Activated T-helper 2 cell treated with anti-CD3 and anti-CD28 coated beads, Interferon-gamma antibody, Interleukin-2, Interleukin-4, amounts not matched to agents 10 μg/mL and 5 μg/mL and 100 μg/mL, durations not matched to agents 14 hours and 24 hours and 36 hours (primary cell): ENCODE measurements at places on chromosomes 4 and X.

DNA sequence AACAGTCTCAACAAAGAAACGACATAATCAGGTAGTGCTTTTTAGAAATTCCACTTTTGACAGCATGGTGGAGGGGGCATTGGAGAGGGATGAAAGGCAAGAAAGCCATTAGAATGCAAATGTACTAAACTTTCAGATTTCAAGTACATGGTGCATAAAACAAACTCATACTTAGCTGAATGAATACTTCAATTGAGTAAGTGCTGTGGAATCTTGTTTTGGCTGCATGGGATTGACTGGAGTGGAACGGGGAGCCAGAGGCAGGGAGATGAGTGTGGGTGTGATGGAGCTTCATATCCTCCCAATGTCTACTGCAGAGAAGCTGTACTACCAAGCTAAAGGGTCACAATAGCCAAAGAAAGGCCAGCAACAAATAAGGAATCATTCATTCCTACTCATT is 52.4 kb downstream of the USP46 start:
- DNase-seq, result no peak

DNA sequence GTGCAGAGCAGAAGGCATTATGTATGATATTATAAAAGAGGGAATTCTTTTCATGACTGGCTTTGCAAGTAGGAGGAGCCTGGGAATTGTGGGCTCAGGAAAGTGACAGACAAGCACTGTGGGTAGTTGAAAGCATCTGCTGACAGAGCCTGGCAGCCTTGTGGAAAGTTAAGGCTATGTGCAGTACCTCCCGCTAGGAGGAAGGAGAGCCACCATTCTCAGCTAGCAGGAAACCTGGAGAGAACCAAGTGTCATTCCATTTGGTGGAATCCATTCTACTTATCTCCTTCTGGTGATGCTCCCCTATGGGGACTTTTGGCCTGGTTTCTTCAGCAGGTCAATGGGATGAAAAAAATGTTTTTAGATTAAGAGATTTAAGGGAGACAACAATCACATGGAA is 81.8 kb downstream of the ASB9 start:
- DNase-seq, result no peak

DNA sequence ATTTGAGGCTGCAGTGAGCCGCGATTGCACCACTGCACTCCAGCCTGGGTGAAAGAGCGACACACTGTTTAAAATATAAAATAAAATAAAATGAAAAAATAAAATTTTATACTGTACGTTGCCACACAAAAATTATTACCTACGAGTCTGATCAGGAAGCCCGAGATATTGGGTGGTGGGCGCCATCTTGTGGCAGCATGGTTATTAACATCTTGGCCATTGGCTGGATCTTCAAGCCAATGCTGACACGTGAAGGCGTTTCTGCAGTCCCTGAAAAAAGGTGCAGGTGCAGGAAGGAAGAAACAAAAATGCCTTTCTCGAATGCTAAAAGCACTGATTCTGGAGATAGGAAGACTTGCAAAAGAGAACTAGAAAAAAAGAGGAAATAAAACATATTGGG is 4.9 kb upstream of the TLR8 start:
- DNase-seq, result peak; percentile 44

GRCh38 chr4:34851411-34851810 is 1392.9 kb downstream of the ARAP2 start:
- no peak for DNase-seq

GRCh38 chr4:153232768-153233167 is 28.5 kb downstream of the TRIM2 start:
- DNase-seq, result no peak

- DNase-seq, result no peak
These were observed 19.1 kb upstream of the LAP3 start for GRCh38 chr4:17557880-17558279.

DNA sequence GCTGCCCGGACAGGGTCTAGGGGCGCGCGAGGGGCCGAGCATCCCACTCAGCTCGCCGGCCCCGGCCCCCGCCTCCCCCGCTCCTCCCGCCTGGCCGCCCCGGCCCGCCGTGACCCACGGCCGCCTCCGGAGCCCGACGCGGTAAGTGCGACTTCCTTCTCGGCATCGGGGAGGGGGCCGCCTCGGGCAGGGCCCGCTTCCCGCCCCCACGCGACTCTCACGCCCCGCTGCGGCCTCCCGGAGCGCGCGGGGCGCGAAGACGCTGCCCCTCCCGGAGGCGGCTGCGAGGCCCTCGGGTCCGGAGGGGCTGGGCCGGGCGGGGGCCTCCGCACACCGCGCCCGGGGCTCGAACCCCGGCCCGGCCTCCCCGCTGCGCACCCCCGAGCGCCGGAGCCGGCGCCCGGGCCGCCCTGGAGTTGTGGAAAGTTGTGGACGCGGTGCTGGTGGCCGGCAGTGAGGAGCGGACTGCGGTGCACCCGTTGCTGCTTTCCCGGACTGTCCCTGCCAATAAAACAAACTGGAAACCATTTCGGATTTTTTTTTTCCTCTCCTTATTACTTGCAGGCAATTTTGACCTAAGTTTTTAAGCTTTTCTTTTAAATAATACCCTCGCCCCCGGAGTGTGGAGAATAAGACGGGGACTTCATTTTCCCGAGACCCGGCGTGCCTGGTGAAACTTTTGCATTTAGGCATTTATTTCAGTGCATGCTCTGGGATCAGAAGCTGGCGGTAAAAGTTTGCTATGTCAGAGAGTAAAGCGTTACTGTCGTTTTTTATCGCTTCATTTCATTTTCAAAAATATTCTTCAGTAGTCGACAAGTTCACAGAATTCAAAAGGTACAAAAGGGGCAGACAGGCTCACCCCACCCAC is 13.0 kb upstream of the TMEM156 start:
- DNase-seq, result no peak

DNA sequence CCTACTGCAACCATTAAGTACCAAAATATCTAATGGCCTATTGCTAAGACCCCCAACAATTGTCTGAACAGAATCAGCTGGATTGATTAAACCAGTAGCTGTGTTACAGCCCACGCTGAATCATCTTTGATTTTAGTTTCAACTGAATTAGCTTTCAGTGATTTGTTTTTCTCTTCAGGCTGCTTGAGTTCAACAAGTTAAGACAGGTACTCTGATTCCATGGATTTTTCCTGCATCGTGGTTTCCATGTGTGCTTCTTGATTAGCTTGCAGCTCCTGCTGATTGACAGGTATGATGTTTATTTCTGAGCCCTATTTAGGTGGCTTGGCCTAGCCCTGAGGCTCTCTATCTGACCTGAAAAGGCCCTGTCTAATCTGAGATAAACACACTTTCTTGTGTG is 91.3 kb downstream of the GUCY2F start:
- DNase-seq, result no peak

- no peak for DNase-seq
These were observed 24.4 kb upstream of the CORIN start for GRCh38 chr4:47862297-47862696.

- no peak for DNase-seq
These were observed 2.4 kb downstream of the ANKRD50 start for GRCh38 chr4:124710015-124710741.

DNA sequence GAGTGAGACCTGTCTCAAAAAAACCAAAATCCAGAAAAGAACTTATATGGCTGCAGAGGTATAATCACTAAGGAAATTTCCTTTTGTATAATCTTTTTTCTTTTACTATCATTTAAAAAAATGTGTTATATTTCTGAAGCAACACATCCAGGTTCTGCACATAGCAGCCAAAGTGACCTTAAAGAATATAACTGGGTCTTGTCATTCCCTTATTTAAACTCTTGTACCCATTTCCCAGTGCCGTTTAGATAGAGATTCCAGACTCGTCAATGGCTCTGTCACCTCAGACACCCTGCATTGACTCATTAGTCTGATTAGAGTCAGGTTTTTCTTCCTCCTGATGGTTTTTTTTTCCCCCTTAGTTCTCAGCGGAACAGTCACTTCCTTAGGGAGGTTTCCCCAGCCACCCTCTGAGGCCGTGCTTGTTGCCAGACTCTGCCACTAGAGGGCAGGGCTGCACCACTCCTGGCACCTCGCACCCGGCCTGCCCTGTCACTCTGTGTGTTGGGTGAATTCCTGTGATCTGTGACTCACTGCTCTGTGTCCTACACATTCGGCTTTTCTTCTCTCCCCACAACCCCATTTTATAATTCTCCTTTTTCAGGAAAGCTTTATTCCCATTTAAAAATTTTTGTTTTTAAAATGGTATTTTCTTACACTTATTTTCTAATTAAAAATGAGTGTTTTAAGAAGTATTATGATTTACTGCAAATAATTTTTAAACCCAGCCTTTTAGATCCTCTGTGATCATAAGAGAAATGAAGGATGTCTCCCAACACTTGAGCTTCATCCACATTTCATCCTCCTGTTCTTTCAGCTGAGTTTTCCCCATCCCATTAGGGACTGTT is 32.1 kb downstream of the HTT start:
- DNase-seq, result peak; percentile 77

DNA sequence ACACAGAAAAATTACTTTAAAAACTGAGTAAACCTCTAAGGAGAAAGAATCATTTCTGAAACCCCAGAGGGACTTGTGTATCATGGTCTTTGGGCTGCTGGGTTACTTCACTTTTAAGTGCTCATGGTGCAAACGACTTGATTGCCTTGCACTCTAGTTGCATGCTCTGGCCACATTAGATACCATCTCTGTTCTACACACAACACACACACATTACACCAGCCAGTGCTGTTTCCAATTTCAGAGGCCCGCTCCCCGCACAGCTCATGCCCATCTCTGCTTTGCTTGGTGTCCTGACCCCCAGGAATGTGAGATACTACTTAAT is 2.1 kb downstream of the PPP3CA start:
- no peak for DNase-seq

- no peak for DNase-seq
These were observed at the start of gene BGN for GRCh38 chrX:153494541-153495361. Gene BGN (plus strand): TSS chrX:153494980. CDS start chrX:153504632, 9,652 bp downstream.

DNA sequence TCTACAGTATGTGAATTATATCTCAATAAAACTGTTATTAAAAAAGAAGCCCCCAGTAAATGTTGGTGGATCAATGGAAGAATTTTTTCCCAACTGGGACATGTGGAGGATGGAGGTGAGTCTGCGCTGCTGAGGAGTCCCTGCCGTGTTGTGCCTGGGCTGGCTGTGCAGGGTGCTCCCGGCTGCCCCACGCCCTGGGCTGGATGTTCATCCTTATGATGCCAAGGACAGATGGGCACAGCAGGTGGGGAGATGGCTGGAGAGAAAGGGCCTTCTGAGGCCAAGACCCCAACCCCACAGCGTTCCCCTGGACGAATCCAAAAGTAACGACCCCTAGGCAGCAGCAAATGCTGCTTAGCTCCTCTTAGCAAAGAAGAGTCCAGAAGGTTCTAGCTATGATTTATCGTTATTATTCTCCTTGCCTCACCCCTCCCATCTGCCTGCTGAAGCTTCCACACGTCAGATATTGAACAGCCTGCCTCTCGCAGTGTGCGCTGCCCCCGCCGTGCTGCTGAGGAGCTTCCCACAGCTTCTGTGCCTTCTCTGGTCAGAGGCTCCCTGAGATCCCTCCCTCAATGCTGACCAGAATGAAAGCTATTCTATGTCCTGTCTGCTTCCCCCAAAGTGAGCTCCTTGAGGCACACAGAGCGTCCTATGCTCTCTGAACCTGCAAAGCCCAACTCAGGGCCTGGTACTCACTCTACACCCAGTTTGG is 26.5 kb downstream of the HMX1 start:
- DNase-seq, result no peak

DNA sequence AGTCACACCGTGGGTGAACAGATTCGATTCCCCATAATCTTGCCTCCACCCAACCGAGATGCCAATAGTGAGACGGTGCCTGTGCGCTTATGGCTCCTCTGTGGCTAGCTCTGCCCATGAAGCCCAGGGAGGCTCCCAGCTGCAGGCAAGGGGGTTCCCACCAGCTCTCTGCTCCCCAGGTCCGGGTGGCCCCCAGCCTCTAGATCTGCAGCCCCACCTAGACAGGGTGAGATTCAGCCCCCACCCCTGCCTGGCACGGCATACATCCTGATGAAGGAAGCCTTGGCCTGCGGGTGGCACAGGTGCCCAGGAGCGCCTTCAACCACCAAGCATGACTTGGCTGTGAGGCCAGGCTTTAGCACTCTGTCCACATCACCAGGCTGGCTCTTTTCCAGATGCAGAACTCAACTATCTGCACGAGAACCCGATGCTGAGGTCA is 40.6 kb downstream of the WDR1 start:
- no peak for DNase-seq

DNA sequence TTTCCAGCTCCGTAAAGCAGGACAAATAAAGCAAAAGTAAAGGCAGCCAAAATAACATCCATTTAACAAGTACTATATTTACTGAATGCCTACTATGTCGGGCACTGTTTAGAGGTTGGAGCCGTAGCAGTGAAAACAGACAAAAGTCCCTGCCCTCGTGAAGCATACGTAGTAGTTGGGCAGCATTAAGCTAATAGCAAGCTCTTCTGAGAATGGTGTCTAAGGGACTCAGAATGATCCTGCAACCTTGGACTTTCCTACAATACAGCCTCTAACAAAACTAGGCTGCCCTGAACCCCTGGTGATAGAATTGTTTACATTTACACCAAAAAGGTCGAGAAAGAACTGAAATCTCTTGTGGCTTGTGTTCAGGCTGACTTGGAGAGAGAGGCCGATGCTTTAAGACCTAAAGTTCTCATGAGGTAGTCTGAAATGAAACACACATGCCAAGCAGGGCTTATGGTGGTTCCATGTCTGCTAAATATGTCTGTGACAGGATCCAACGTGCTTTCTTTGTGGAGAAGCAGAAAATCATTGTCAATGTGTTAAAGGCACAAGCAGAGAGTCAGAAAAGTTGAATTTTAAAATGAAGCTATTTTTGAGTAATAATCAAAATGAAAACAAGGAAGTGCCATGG is 898 bp upstream of the PDGFC start:
- no peak for DNase-seq

DNA sequence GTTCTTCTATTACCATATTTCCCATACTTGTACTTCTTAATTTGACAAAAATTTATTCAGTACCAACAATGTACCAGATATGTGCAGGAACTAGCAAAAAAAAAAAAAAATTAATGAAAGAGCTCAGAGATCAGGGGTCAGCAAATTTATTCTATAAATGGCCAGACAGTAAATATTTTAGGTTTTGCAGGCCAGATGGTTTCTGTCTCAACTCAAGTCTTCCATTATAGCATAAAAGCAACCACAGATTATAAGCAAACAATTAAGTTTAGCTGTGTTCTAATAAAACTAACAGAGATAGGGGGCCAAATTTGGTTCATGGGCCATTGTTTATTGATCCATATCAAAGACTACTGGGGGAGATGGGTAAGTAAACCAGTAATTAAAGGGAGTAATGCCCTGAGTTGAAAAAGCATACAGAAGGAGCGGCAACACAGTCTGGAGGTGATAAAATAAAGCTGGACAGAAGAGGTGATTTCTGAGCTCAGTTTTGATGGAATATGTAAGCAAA is 19.3 kb downstream of the NEK1 start:
- DNase-seq, result no peak

GRCh38 chr4:183503497-183504063 is 1.3 kb upstream of the ING2 start:
- DNase-seq, result no peak

GRCh38 chr4:56698329-56698728 is 17.2 kb upstream of the HOPX start:
- no peak for DNase-seq

- DNase-seq, result no peak
These were observed 61.5 kb downstream of the CCNI start for GRCh38 chr4:77014256-77014655.
